ENCODE measurements at places on chromosomes 12 and 14. TPM values are rescaled to one million over a fixed set of nuclear protein-coding genes. Genes with fewer than 3 reads are reported as not detected.
A peak's percentile ranks its signal among the peaks of the same experiment; 100 is the strongest.

DNA sequence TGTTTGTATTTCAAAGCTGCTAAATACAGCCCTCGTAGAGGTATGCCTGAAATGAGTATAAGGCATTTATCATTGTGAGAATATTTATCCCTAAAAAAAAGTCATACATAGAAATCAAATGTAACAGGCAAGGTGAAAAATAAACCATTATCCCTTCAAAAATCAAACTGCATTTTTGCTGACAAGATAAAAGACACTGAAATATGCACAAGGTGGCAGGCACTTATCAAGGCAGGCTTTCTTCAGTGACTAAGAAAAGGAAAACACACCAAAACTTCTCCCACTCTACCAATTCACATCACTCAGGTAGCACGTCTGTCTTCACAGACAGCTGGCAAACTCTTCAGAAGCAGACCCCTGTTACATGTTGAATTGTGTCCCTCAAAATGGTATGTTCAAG is 23.6 kb downstream of the ARMH4 start:
- no peak for DNase-seq

DNA sequence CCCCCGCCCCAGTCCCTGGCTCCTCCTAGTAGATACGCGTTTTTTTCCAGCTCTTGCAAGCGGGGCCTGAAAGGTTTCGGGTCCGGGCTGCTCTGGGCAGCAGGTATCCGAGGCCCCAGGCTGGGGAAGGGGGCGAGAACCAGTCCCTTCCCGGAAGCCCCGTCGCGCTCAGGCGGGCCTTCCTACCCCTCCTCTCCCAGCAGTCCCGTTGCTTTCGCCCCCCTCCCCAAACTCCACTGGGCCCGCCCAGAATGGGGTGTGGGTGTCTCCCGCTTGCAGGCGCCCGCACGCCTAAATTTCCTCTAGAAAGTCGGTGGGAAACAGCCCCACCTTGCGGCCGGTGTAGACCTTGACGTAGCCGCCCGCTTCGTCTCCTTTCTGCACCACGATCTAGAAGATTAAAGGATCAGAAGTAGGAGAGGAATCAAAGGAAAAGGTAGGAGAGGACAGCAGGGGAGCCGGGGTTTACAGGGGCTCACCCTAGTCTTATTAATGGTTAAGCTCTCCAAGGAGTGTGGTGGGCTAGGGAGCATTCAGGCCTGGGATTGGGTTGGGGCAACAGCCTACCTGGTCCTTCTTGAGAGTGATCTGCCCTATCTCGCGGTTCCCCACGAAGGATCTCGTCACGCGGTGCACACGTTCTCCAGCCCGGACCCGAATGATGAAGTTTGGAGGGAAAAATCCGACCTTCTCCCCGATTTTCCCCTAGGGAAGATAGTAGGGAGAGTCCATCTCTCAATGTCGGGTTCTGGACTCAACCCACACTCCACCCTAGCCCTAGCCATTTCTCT is 7.3 kb downstream of the STAC3 start:
- peak; percentile 86 for DNase-seq

DNA sequence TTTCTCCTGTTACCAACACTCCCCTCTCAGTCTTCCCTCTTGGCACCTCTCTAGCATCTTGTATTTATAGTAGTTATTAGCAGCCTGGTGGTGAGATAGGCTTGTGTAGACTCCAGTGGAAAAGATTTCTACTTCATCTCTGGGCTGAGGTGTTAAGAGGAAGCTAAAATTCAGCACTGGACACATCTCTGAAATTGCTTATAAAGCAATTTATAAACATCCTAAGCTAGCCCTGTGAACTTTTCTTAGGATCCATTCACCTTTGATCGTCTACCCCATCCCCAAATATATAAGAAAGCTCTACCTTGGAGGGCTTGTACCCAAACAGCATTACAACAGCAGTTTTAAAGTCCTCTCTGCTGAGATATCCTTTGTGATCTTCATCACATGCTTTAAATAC is 928 bp downstream of the EFCAB11 start:
- DNase-seq: no peak

DNA sequence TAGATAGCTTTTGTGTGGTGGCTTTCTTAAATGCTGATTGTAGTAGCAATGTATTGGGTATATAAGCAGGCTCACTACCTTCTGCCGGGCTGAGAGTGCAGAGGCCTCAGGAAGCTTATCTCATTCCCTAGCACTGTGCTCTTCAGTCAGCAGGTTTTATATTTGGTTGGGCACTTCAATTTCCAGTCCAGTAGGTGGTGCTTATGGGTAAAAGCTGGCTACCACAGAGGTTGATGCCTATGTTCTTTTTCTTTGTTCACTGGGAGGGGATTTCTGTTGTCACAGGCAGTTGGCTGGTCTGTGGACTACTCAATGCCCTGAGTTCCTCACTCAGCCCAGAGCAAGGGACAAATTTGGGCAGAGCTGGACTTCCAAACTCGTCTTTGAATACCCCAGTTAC is 43.0 kb upstream of the GLIPR1 start:
- DNase-seq: no peak

DNA sequence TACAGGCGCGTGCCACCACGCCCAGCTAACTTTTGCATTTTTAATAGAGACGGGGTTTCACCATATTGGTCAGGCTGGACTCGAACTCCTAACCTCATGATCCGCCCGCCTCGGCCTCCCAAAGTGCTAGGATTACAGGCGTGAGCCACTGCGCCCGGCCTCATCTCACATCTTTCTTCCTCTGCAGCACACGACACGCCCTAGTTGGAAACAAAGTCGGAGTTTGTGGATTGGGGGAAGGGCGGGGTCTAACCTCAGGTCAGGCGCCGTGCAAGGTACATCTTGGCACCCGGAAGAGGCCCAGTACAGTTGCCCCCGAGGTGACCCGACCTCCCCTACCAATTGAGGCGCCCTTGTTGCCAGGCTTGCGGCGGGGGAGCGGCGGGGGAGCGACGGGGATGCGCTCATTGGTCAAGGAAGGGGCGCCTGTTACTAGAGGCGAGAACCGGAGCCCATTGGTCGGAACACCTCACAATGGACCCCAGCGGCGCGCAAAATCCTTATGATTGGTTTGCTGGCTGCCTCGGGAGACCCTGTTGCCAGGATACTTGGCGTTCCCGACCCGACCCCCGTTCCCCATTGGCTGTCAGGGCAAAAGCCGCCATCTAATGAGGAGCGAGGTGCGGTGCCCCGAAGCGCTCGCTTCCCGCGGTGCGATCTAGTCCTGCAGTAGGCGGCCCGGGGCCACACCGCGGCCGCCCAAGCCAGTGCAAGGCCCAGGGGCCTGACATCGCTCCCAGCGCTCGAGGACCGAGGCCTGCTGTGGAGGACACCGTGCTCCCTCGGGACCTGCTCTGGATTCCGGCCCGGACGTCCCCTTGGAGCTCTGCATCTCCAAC is at the start of gene REC8:
REC8 (plus strand) TSS at position 659 of the 839 bp plus-strand sequence. CDS start 473 bp downstream, outside the sequence.
- peak; percentile 74 for DNase-seq

- DNase-seq: no peak
These were observed 96.6 kb upstream of the NEDD1 start for GRCh38 chr12:96810477-96810876.

DNA sequence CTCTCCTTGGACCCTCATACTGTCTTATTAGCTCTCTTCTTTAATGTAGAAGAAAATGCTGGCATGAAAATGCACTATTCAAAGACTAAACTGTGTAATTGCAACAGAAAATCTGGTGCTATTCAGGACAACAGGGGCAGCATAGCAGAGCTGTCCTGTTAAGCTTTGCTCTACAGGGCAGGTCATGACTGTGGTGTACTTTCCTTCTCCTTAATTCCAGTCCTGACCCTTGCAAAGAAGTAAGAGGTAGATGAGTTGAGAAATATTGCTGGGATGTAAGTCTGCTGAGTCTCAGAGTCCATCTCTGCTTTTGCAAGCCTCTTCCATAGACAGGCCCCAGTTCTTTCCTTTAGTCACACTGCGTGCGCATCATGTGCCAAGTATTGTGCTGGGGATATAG is 52.6 kb upstream of the STK38L start:
- DNase-seq: no peak

GRCh38 chr14:91142214-91142668 is 28.4 kb downstream of the DGLUCY start:
- DNase-seq: no peak

DNA sequence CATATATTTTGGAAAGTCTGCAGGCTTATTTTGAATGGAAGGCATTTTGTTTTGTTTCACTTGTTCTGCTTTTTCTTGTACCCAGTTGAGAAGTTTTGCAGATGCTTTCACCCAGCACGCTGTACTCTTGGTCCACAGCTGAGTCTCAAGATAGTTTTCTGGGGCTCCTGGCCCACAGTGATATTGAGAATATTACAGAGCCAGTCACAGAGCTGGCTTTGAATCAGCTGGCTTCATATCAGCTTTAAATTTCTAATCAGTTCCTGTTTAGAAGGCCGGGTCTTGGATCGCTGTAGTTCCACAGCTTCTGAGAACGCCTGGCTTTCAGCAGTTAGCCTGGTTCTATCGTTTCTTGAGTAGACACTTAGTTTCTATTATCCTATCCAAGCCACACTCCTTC is 32.5 kb upstream of the PARP11 start:
- no peak for DNase-seq

DNA sequence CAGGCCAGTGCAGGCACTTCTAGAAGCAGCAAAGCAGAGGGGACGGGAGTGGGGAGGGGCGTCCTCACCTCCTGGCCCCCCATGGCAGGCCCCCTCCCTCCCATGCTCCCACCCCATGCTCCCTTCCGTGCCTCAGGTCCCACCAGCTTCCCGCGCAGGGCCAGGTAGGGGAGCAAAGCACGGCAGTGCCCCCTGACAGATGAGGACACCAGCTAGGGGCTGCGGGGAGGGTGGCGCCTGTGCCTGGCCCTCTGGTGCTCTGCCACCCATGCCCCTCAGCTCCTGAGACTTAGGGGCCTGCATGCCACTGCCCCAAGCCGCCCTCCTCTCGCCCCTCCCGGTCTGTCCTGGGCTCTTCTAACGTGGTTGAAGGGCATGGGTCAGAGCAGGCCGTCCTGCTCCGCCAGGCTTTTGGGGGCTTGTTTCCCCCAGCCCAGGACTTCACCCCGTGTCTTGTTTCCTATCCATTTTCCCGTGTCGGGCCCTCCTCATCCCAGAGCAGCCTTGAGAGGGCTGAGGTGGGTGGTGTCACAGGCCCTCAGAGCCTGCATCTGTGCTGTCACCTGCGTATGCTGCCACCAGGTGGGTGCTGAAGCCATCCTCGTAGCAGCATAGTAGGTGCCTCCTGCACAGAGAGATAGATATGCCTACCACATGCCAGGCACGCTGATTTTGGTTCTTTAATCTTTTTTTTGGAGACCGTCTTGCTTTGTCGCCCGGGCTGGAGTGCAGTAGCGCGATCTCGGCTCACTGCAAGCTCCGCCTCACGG is 10.2 kb downstream of the TRMT61A start:
- no peak for DNase-seq

DNA sequence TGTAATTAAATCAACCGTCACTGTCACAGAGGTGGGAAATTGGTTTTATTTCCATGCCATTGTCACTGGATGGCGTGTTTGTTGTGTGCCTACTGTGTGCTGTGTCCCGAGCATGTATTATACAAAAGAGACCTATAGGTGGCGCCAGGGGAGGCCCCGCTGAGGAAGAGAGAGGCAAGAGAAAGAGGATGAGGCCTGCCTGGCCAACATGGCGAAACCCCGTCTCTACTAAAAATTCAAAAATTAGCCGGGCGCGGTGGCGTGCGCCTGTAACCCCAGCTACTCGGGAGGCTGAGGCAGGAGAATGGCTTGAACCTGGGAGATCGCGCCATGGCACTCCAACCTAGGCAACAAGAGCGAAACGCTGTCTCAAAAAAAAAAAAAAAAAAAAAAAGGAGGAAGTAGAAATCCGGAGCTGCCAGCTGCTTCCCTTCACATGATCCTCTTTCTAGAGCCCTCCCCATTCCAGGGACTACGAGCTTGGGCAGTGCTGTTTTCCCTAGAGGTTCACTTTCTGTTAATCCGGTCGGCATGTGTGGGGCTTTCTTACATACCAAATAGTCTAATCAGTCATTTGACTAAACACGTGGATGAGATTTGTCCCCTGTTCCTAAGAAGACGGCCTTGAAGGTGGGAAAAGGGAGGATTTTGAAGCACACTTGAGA is 6.4 kb upstream of the CCDC175 start:
- no peak for DNase-seq

DNA sequence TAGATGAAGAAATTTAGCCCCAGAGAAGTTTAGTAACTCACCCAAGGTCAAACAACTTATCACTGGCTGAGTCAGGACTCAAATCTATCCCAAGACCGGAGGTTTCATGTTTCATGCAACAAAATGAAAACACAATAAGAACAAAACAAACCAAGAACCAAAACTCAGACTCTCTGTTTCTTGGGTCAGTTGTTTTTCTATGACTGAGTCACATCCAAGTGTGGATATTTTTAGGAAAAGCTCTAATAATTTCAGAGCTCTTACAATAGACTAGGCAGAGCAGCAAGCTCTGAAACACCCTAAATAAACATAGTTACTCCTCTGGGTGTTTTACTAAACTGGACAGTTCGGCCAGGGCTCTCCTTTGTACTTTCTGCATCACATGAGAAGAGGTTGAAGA is 87.6 kb upstream of the PRB2 start:
- no peak for DNase-seq

- DNase-seq: no peak
These were observed 27.9 kb downstream of the SYNE3 start for GRCh38 chr14:95488376-95489213.

DNA sequence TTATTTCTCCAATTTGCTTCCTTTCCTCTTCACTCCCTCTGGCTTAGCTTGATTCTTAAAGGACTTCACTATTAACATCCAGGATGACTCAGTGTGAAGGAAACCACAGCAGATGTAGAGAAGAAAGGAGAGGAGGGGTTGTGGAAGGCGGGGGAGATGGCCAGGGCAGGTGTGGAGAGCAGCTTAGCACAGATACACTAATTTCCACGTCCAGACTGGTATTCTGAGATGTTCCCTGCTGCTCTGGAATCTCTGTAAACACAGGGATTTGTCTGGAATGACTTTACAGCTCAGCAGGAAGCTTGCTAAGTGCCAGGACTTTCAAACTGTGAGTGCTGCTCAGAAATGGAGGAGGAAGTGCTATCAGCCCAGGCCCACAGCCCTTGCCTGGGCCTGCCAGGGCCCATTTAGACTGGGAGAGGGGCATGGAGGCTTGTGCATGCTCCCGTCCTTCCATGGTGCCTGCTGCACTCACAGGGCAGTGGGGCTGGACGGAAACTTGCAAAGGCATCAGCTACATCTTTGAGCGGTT is 202.5 kb upstream of the DDHD1 start:
- no peak for DNase-seq

- peak; percentile 56 for DNase-seq
These were observed 1.1 kb downstream of the IPO8 start for GRCh38 chr12:30694412-30695198.

- DNase-seq: peak; percentile 66
These were observed 13.0 kb downstream of the ZFP36L1 start for GRCh38 chr14:68779761-68780323.

GRCh38 chr12:19130224-19131024 is 891 bp downstream of the PLEKHA5 start:
- DNase-seq: peak; percentile 37

GRCh38 chr12:82415402-82415801 is 57.1 kb downstream of the METTL25 start:
- DNase-seq: no peak

- DNase-seq: no peak
These were observed 250.9 kb upstream of the FOXN3 start for GRCh38 chr14:89667983-89668382.

GRCh38 chr12:116459916-116460663 is 99.1 kb upstream of the MAP1LC3B2 start:
- DNase-seq: peak; percentile 9

- DNase-seq: no peak
These were observed 284.0 kb downstream of the PRKD1 start for GRCh38 chr14:29643433-29644211.

Gene SMOC1
- not detected for total RNA-seq

Gene TSHR
- total RNA-seq: 0.37 TPM

Data from transverse colon (tissue), 4 donors.